MCF 10A (cell line): ENCODE measurements at places on chromosomes 11 and 22. TPM values are rescaled to one million over a fixed set of nuclear protein-coding genes. Genes with fewer than 3 reads are reported as not detected.

GRCh38 chr22:42932857-42933484, 75.9 kb upstream of the ARFGAP3 start:
- peak; percentile 41 for DNase-seq

The GRM5 gene
- not detected in 2 replicates for total RNA-seq

DNA sequence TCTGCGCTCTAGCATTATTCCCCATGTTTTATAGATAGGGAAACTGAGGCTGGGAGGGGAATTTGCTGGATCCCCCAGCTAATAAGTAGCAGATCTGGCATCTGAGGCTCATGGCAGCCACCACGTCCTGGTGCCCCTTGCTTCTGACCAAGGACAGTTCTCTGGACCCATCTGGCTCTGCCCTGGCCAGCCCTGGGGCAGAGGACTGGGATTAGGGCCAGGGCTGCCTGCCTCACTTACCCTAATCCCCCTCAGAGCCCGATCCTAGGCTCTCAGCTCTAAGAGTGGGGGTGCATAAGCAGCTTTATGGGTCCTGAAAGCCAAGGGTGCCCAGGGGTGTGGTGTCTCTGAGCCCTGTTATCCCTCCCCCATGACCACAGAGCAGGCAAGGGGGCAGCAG, at the start of gene CABP4:
Gene CABP4, plus strand, starts transcription at position 301 of the 400 bp plus-strand sequence. Its CDS starts 70 bp downstream, at position 371.
- DNase-seq = no peak

DNA sequence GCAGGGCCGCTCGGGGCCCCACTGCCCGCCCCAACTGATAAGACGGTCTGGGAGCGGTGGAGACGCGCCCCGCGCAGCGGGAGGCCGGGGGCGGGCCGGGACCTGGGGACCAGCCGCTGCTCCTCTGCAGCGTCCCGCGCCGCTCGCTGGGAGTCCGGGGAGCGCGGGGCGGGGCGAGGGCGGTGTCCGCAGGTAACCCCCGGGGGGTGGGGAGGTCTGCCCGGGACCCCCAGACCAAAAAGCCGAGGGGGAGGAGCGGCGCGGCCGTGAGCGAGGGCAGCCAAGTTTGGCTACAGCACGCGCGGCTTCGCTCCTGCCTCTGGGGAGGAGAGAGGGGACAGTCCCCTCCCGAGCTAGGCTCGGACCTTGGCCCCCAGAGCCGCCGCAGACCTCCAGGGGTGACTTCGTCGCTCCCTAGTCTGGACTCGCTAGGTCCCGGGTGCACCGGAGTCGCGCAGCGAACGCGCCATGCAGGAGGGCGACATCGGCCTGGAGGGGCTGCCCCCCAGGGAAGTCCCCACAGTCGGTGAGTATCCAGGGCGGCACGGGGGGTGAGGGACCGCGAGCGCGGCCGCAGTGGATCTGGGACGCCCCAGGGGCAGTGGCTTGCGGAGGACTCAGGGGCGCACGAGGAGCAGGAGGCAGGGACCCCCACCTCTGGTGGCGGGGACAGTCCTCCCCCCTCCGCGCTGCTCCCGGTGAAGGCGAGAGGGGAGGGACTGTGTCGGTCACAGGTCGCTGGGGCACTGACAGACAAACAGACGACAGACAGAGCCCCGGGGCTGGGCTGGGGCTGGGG, 92.3 kb upstream of the ANO1 start:
- DNase-seq = no peak

The RIBC2 gene
- 0.26 TPM in 1 of 2 replicates, not detected in the other for total RNA-seq

DNA sequence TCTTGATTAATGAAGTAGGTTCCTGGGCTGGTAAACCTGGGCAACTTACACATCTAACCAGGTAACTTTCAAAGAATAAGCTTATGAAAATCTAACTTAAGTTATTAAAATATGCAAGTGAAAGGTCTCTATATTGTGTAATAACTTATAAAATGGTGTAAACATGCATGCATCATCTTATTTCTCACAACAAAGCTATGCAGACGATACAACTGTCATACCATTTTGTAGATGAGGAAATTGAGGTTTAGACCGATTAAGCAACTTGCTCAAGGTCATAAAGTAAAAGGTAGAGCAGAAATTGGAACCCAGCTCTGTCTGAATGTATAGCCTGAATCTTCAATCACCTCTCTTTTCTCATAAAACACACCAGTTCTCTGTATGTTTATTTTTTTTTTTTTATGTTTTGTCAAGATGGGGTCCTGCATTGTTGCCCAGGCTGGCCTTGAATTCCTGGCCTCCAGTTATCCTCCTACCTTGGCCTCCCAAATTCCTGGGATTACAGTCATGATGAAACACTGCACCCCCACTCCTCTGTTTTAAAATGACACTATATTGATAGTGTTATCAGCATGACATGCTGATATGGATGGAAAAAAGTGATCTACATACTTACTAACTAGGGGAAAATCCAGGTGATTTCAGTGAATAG, 109.6 kb downstream of the SGSM3 start:
- peak; percentile 55 for DNase-seq

- DNase-seq = peak; percentile 84
Observed at GRCh38 chr11:10488121-10488933, 33.3 kb downstream of the AMPD3 start.

DNA sequence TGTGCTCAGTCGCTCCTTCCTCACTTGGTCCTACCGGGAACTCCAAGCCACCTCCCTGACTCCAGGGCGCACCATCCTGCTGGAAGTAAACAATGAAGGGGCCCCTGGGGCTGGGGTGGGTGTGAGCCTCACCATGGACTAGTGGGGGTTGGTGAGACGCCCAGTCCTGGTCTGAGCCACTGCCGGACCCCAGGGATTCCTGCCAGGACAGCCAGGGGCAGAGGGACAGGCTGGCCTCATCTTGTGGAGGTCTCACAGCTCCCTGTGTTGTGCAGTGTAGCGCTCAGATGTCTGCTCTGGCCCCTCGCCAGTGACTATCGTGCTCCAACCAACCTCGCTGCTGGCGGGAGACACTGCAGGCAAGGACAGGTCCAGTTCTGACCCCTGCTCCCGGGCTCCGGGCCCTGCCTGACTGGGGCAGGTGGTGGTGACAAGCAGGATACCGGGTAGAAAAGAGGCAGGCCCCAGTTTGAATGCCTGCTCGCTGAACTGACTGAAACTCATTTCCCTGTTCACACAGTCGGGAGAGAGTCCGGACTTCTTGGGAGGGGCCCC, 1021.4 kb downstream of the BRD1 start:
- no peak for DNase-seq

GRCh38 chr11:129414144-129414872, 38.7 kb downstream of the BARX2 start:
- DNase-seq = no peak

The C1QTNF4 gene
- total RNA-seq = 0.42 TPM in 1 of 2 replicates, not detected in the other

The CTNND1 gene
- total RNA-seq = 114 and 118 TPM in 2 replicates

The NUDT8 gene
- total RNA-seq = 3.6 and 6.9 TPM in 2 replicates

DNA sequence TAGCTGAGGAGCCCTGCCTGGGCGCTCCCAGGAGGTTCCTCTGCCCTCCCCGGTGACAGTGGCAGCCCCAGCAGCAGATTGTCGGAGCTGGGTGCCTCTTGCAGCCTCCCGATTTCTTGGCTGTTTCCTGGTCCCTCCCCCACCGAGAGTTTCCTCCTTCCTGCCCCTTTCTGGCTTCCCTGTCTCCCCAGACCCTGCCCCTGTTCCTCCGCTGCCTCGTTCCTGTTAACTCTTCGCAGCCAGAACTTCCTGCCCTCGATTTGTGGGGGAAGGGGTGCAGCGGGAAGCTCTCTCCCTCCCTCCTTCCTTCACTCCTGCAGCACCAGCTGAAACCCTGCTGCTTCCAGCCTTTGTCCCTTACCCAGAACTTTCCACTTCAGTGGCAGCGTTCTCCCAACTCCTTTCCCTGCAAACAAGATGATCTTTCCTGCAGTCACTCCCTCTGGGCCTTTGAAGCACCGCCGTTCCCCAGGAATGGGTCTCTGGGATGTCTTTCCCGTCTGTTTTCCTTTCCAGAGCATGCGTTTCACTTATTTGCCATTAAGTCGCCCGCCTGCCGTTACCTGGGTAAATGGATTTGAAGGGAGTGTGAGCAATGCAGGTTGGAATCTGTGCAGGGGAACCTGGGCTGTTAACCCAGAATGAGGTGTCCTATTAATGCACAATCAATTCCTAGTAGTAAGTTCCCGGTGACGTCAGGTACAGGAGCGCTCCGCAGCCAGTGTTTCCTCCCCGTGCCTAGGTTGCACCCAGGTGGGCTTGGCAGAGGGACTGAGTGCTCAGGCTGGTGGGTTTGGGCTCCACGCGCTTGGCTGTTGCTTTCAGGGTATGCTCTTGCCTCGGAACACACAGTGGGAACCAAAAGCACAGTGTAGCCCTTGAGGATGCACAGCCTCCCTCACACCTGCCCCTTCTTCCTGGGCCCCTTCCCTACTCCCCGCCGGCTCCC, 4.3 kb downstream of the GRK2 start:
- no peak for DNase-seq

DNA sequence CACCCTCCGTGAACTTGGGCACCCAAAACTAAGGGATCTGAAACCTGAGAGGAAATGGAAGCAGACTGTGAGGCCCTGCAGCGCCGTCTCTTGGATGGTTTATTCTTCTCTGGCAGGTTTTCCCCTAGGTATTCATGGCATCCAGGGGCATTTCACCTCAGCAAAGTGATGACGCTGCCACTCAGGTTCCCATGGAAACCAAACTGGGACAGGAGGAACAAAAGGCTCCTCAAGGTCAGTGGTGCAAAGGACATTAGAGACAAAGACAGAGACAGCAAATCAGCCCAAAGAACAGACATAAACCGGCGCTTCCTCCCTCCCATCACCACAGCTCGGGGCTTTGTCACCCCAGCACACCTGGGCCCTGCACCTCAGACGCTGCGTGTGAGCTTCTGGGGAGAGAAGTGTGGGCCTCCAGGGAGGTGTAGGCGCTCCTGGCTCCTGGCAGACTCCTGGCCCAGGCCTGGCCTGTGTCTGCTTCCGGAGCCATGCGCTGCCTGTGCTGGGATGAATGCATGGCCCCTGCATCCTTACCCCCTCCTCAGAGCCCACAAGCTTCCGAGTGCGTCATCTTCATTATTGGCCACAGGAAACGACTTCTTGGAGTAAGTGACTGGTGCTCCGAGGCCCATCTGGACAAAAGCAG, 5.9 kb downstream of the TP53AIP1 start:
- DNase-seq = no peak

DNA sequence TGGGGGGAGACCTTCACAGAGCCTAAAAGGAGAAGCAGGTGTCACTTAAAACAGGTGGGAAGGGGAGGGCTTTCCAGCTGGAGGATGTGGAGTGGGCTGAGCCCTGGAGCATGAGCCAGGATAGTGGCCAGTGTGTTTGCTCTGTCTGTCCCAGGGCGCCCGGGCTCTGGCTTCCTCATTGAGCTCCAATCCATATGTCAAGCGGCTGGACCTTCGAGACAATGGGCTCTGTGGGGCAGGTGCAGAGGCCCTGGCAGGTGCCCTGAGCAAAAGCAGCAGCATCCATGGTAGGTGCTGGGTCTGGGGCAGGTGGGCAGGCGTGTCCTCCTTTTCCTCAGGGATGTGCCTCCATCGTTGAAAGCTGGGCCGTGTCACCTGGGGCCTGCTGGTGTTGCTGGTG, 2.0 kb downstream of the LRRC74B start:
- DNase-seq = no peak

GRCh38 chr22:24029304-24029703, 18.2 kb downstream of the CABIN1 start:
- DNase-seq = no peak

DNA sequence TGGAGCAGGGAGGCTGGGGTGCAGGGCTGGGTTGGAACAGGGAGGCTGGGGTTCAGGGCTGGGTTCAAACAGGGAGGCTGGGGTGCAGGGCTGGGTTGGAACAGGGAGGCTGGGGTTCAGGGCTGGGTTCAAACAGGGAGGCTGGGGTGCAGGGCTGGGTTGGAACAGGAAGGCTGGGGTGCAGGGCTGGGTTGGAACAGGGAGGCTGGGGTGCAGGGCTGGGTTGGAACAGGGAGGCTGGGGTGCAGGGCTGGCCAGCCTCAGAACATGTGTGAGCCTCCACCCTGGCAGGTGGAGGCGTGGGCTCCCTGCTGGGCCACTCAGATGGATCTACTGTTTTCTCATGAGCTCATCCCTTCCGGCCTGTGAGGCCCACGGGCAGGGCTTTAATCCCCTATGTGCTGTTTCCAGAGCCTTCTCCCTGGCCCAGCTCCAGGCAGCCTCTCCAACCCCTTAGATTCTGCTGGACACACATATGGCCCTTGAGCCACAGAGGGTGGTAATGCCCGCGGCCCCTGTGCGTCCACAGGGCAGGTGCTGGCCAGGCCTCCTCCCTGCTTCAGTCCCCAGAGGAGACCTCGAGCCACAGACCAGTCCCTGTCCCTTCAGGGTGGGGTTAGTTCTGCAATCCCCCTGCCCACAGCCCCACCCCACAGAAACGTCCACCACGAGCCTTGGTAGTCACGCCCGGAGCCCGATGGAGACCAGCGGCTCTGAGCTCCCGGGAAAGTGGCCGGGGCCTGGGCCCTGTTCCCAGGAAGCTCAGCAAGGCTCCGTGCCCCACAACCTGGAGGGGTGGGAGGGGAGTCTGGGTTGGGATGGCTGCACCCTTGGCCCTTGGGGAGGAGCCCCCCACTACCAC, 197.9 kb downstream of the BRD1 start:
- no peak for DNase-seq

GRCh38 chr11:57735619-57736298, 5.5 kb upstream of the SELENOH start:
- no peak for DNase-seq

The THYN1 gene
- 33.4 and 34.8 TPM in 2 replicates for total RNA-seq

The OR51M1 gene
- total RNA-seq = not detected in 2 replicates

GRCh38 chr11:114059278-114059983, at the start of gene ZBTB16:
Gene ZBTB16, plus strand, starts transcription at chr11:114059711. Its CDS starts 3,590 bp downstream, at chr11:114063301.
- DNase-seq = peak; percentile 86

GRCh38 chr22:39727541-39727940, 157.0 kb downstream of the CACNA1I start:
- no peak for DNase-seq

DNA sequence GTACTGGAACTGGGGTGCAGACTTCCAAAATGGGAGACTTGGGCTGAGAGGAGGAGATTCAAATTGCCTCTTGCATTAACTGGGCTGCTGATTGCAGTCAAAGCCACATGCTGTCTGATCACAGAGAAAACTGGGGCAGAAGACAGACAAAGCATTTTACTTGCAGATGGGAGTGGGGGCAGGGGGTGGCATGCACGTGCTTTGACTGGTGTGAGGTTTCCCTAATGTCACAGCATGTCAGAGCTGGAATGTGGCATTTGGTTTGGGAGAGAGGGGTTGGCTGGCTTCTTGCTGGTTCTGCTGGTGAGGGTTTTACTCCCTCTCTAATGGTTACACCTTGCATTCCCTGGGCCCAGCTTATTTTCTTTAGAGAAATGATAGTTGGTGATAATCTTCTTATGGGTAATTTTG, 2.9 kb downstream of the TUB start:
- DNase-seq = no peak

- DNase-seq = no peak
Observed at GRCh38 chr11:67441098-67441563, 2.1 kb downstream of the CORO1B start.

DNA sequence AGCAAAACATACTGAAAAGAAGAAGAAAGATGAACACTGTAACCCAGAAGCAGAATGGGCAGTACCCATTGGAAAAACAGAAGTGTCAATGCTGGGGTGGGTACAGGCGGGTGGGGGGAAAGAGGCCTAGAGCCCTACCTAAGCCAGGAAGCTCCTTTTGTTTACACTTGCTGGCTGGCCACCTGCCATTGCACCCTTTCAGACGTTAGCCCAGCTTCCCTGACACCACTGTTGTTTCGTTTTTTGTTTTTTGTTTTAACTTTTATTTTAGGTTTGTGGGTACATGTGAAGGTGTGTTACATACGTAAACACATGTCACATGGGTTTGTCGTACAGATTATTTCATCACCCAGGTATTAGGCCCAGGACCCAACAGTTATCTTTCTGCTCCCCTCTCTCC, 55.4 kb downstream of the PLEKHA7 start:
- no peak for DNase-seq

The APOA1 gene
- total RNA-seq = not detected in 2 replicates
